B cell (primary cell): ENCODE measurements at places on chromosomes 7 and 10. TPM values are rescaled to one million over a fixed set of nuclear protein-coding genes. Genes with fewer than 3 reads are reported as not detected.

Gene PRLHR
- not detected in 2 replicates for polyA plus RNA-seq

Gene ITPRID1
- polyA plus RNA-seq, result not detected in 2 replicates

Gene HMX2
- not detected in 2 replicates for polyA plus RNA-seq

Gene SPACDR
- polyA plus RNA-seq, result 2.1 and 2.9 TPM in 2 replicates

Gene ANKRD2
- polyA plus RNA-seq, result not detected in 2 replicates

Gene STEAP4
- 0.03 and 0.04 TPM in 2 replicates for polyA plus RNA-seq

GRCh38 chr7:157501581-157501980 lies 164.8 kb downstream of the DNAJB6 start:
- no peak for DNase-seq

- DNase-seq, result no peak
Observed at GRCh38 chr10:19815036-19815730, 1.0 kb upstream of the PLXDC2 start.

DNA sequence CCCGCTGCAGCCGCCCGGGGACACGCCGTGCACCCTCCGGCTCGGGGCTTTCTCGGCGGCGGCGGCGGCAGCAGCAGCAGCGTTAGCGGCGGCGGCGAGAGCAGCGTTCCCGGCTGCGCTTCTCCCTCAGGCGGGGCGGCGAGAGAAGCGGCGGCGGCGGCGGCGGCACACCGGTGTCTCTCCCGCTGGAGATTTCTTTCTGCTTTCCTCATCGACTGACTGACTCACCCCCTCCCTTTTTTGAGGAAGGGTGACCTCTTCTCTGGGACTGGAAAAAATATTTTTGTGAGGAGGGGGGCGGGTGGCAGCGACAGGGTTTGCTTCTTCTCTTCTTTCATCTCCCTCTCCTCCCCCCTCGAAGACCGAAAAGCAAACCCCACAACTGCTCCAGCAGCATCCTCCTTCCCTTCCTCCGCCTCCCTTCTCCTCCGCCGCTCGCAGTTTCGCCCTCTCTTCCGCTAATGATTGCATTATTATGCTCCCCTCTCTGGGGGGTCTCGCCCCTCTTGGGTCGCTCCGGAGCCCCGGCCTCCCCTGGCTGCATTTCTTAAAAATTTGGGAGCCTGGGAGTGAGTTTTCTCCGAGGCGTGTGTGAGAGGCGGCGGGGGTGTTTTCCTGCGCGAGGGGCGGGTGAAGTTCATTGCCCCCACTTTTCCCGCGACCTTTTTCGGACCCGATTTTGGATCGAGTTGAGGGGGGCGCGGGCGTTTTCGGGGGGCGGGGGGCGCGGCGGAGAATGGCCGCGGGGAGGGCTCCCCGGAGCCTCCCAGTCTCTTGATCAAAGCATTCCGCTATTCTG lies 411 bp downstream of the AUTS2 start:
- DNase-seq, result no peak

DNA sequence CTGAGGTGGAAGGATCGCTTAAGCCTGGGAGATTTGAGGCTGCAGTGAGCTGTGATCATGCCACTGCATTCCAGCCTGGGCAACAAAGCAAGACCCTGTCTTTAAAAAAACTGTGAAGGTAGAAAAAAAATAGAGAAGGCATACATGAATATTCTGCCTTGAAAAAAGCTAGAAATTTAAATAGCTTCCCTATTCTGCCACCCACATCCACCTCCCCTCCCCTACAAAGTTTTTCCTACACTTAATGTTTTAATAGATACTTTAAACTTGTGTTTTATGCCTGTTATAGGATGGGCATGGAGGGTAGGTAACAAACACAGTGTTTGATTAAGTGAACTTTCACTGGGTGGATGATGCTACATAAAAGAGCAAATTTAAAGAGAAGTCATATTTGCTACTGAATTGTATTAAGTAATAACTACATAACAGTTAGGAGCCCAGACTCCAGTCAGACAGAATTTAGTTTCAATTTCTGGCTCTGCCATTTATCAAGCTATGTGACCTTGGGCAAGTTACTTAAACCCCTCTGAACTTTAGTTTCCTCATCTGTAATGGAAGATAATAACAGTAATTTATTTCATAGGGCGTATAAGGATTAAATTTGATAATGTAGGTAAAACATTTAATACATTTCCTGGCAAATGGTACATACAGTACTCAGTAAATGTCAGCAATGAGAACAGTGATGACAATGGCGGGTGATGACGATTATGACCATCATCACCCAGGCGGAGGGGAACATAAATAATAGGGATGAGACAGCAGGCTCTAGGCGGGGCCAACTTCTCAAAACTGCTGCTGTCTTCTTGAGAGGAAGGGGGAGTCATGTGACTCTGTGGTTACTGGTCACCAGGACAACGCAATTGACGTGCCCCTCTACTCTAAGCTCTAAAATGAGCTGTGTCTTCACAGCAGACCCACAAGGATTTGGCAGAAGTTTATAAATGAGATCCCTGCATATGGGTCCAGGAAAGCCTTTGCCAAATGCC lies 15.8 kb downstream of the DNMBP start:
- peak; percentile 91 for DNase-seq

DNA sequence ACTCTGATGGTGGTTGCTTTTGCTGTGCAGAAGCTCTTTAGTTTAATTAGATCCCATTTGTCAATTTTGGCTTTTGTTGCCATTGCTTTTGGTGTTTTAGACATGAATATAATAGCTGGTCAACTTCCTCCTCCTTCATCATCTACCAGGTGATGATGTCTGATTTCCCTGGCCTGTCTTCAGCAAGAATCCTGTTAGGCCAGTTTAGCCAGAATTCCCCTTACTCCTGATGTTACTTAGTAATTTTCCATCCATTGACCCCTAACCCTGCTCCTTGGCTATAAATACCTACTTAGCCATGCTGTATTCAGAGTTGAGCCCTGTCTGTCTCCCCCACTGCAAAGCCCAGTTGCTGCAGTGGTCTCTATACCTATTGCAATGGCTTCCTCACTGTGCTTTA lies 91.4 kb downstream of the ZNF777 start:
- no peak for DNase-seq

- no peak for DNase-seq
Observed at GRCh38 chr10:79355420-79356017, 8.2 kb downstream of the PPIF start.

DNA sequence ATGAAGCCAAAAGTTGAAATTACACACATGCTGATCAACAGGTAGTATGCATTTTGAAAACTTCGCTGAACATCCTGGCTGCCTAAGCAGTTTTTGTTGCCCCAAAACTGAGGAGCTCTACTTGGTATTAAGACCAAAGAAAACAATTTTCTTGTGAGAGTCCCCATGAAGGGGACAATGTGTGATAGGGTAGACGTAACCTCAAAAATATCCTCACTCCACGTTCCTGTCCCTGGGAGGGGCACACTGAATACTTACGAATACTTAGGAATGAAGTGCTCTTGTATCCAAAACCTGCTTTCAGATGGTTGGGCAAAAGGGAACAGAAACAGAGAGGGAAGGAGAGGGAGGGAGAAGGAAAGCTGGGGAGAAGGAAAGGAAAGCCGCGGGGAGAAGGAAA lies 24.7 kb downstream of the CCDC6 start:
- DNase-seq, result no peak

GRCh38 chr7:17293481-17293880 lies 5.0 kb upstream of the AHR start:
- DNase-seq, result no peak

GRCh38 chr7:17580856-17581255 lies 282.4 kb downstream of the AHR start:
- no peak for DNase-seq

DNA sequence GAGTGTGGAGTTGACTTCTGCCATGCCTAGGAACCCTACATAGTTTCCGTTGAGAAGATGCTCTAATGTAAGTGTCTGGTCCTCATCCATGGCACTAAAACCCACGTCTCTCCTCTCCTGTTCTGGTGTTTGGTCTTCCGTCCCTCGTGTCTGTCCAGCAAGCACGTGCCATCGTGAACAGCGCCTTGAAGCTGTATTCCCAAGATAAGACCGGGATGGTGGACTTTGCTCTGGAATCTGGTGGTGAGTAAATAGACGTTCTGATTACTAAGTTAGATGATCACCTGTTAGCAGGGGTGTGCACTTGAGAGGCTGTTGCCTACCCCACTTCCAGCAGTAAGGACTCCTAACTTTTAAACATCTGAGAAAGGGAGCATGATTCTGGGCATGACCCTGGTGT lies 15.1 kb upstream of the GET4 start:
- no peak for DNase-seq

DNA sequence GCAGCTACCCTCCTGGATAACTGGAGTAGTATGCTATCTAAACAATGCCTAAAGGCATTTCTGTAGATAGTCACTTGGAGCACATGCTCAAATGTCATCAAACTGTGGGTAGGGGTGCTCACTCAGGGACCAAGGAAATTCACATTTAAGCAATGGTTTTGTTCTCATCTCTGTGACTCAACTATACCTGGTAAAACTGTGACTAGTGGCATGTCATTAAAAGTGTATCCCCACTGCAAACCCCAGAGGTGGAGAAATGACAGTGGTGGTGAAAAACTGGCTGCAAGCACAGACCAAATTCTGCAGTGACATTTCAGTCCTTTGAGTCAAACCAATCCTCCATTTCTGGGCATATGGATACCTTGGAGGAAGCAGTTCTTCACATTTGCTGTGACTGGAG lies 134.2 kb upstream of the EFCAB10 start:
- DNase-seq, result no peak

GRCh38 chr7:47404010-47404409 lies 177.9 kb downstream of the TNS3 start:
- DNase-seq, result no peak

DNA sequence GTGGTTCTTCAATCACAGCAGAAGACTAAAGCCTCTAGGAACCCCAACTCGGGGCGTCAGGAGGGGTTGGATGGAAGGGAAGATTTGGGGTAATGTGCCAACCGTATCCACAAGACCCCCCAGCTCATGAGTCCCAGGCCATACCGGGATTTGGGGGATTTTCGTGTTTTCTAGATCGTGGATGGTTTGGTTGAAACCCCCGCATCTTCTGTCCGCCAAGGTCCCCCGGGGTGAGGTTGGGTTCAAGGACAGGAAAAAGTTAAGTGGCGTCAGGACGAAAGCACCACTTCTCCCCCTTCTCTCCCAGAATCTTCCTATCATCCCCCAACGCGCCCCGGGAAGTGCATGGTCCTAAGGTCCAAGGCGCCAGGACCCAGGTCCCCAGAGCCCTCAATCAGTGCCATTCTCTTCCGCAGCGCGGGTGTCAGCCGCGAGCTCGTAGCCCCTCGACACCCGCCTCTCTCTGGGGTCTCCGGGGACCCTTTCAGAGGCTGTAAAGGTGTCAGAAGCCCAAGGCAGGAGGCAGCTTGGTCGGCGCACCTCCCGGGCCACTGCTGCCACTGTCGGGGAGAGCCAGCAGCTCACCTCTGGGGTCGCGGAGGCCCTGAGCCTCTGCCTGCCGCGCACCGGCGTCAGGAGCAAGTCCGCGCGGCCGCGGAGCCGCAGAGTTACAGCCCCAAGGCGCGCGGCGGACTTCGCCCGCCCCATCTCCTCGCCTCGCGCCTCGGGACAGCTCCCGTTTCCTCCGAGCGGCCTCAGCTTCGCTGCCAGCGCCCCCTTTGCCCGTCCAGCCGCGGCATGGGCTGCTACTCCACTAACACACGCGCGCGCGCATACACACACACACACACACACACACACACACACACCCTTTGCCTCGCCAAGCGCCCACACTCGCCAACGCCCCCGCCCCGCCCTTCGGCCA lies 1.5 kb downstream of the MKX start:
- peak; percentile 36 for DNase-seq
